ENCODE measurements at places on chromosomes 12 and 14. TPM values are rescaled to one million over a fixed set of nuclear protein-coding genes. Genes with fewer than 3 reads are reported as not detected.

Gene MTRFR
- 8.8 TPM for total RNA-seq

Gene CCDC177
- total RNA-seq = not detected

Gene CLEC7A
- total RNA-seq = not detected

Gene TESPA1
- not detected for total RNA-seq

Gene LPAR5
- total RNA-seq = not detected

Gene RAD51AP1
- total RNA-seq = 16.3 TPM

Gene PTHLH
- total RNA-seq = 0.97 TPM

Gene YY1
- total RNA-seq = 37.4 TPM

Gene PHETA1
- total RNA-seq = 12.8 TPM

Gene SIX6
- not detected for total RNA-seq

Gene SPRYD4
- 1.3 TPM for total RNA-seq

Gene AQP2
- not detected for total RNA-seq

Gene DRAM1
- 31.5 TPM for total RNA-seq

Gene FKBP4
- total RNA-seq = 69.2 TPM

Measured in epithelial cell of umbilical artery (primary cell).